ENCODE measurements at places on chromosomes 12 and 14.

GRCh38 chr12:80190001-80190400, 90.7 kb downstream of the OTOGL start:
- no peak for DNase-seq

DNA sequence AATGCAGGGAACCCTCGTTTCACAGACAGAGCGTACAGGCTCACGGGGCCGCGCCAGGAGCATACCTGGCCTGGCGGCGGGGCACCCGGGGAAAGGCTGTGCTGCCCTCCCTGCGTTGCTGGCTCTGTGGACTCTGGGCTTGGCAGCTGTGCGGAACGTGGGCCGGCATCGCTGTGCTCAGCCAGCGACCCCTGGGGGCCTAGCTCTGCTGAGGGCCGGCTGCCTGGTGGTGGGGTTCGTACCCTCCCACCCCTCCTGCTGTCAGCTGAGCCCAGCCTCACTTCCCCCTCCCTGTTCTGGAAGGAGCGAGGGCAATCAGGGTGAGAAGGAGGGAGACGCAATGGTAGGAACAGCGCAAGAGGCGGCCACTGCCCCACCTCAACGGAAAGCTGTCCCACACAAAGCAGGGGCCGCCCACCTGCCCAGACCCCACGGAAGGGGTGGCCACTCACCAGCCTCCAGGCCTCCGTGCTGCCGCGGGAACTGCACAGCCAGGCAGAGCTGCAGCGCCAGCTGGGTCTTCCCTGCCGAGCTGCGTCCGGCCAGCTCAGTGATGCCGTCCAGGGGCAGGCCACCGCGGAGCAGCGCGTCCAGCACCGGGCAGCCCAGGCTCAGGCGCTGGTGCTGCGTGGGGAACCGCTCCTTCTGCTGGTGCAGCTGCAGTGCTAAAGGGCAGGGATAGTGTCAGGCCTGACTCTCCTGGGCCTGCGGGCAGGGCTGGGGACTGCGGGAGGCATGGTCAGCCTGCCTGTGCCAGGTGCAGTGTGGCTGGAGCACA, 8.5 kb downstream of the XRCC3 start:
- DNase-seq: no peak

GRCh38 chr12:45477526-45477925, 252.0 kb upstream of the ARID2 start:
- no peak for DNase-seq

- DNase-seq: no peak
Measured at GRCh38 chr12:3533703-3534386, 42.8 kb downstream of the PRMT8 start.

GRCh38 chr12:67531051-67531450, 117.5 kb upstream of the DYRK2 start:
- no peak for DNase-seq

DNA sequence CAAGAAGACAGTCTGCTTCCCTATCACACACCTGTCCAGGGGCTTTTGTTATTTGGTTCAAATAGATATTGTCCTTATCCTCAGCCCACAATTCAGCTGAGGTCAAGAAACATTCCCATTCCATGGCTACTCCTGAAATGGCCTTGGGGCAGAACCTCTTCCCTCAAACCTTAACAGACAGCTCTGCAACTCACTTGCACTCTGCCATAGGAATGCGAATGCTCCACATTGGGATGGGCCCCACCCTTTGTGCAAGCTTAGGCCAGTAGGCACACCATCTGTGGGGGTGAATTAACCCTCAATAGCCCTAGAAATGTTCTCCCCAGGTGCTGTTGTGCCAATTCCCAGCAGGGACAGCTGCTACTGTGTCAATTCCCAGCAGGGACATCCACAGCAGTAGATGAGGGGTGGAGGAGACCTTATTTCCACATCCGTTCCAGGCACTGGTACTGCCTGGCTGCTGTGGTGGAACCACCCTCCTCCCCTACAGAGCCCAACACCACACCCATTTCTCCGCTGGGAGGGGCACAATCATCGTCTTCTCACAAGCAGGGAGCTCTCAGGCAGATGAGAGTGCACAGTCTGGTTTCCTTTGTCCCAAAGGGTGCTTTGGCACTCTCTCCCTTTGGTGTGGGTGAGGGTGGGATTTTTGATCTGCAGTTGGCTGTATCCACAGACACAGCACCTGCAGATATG, 42.3 kb upstream of the GLIPR1 start:
- peak; percentile 2 for DNase-seq

DNA sequence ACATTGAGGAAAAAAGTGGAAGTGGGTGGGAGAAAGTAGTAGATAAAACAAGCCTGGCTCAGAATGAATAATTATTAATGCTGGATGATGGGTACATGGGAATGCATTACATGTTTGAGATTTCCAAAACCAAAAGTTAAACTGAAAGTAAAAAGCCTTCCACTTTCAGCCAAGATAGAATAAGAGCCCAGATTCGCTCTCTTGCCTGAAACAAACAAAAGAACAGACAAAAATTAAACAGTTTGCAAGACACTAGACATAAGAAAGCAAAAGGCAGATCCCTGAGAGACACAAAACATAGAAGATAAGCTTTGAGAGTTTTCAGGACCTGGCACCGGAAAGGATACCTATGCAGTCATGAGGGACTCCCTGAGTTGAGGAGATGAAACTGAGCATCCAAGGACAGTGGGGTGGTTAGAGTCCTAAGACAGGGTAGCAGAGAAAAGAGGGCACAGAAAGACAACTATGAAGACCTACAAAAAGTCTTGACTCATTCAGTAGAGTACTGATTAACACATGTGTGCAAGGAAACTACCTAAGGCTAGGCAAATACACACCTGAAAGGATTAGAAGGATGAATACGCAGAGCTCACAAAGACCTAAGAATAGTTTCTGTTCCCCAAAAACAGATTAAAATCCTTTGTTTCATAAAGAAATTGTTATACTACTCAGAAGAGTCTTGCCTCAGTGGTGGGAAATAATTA, 54.1 kb downstream of the CEP83 start:
- DNase-seq: no peak

GRCh38 chr14:79552778-79553177, 658.5 kb downstream of the DIO2 start:
- DNase-seq: no peak

- DNase-seq: no peak
Measured at GRCh38 chr12:116142936-116143898, 134.3 kb downstream of the MED13L start.

- DNase-seq: no peak
Measured at GRCh38 chr14:88553886-88554456, 836 bp downstream of the PTPN21 start.

GRCh38 chr12:6534945-6535696, 804 bp downstream of the GAPDH start:
- peak; percentile 65 for DNase-seq

GRCh38 chr12:57522887-57523705, 472 bp downstream of the MBD6 start:
- no peak for DNase-seq

DNA sequence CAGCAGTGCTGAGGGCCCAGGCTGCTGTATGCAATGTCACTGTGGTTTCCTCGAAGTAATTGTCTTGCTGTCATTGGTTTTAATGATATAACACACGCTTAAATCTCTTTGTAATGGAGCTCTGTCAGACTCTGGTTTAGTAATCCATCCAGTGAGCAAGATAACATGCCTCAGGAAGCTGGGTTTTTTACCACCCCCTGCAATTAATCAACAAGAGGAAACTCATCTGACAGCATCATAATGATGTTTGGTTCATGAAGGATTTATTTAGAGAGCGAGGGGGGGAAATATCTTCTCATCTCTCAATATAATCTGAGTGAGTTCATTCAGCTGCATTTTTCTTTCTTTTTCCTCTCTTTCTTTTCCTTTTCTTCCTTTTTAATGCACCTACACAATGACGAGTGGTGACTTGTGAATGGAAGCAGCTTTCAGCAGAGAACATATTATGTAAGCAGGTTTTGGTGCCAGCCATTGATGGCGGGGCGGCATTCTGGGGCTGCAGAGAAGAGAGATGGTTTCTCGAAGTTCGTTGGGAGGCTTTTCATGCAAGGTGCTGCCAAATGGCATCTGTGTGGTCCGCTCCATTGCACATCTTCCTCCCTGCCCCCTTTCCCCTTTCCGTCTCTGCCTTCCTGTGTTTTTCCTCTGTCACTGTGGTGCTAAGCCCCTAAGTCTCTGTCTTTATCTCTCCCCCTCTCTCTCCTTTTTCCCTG, 6.7 kb downstream of the RPH3A start:
- no peak for DNase-seq

- no peak for DNase-seq
Measured at GRCh38 chr14:61671082-61671481, 24.2 kb upstream of the HIF1A start.

GRCh38 chr14:89032086-89032649, 207.7 kb downstream of the TTC8 start:
- DNase-seq: no peak

- DNase-seq: no peak
Measured at GRCh38 chr14:87067591-87067990, 925.4 kb downstream of the GALC start.

DNA sequence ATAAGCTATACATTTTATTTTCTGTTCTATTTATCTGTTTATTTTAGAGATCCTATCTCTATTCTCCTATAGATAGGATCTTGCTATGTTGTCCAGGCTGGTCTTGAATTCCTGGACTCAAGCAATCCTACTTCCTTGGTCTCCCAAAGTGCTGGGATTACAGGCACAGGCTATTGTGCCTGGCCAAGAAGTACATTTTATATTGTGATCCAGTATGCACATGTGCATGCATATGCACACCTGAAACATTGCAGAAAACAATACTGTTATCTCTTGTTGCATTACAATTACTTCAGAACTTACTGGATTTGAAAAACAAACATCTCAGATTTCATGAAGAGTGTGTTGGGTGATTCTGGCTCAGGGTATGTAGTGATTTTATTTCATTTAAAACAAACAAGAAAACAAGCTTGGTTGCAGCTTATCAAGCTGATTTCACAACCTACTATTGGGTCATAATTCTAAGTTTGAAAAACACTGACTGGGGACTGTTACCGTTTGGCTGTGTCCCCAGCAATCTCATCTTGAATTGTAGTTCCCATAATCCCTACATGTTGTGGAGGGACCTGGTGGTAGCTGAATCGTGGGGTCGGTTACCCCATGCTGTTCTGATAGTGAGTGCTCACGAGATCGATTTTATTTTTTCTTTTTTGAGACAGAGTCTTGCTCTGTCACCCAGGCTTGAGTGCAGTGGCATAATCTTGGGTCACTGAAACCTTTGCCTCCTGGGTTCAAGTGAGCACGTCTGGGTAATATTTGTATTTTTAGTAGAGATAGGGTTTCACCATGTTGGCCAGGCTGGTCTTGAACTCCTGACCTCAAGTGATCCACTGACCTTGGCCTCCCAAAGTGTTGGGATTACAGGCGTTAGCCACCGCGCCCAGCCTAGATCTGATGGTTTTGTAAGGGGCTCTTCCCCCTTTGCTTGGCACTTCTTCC, 31.3 kb downstream of the ERC1 start:
- no peak for DNase-seq

GRCh38 chr12:127260531-127260930, 1006.4 kb upstream of the TMEM132C start:
- no peak for DNase-seq

- peak; percentile 16 for DNase-seq
Measured at GRCh38 chr12:67647799-67648520, 585 bp upstream of the DYRK2 start.

- DNase-seq: no peak
Measured at GRCh38 chr12:1435456-1435855, 158.9 kb downstream of the FBXL14 start.

DNA sequence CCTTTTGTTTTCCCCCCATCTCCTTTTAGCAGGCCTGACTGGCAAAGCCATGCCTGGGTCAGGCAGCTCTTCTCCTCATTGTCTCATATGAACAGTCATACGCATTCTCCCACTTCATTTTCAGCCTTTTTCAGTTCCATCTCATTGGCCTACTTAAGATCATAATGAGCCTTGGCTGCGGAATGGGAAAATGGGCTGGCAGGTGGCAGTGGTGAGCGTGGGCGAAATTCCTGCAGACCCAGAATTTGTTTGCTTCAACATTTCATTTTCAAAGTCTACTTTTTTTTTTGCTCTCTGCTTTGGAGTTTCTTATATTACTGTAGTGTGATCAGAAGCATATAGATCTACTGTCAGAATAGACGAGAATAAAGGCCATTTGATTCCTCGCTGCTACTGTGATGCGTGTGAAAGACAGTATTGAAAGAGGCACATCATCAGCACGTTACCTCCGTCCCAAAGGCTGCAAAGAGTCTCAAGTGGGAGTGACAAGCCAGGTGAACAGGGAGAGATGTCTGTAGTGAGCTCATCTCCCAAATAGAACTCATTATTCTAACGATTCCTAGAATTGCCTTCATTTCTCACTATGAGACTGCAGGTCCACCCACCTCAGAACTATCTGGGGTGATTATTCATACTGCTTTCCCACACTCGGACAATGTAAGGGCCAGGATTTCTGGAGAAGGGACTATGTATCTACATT, 73.7 kb downstream of the TBK1 start:
- no peak for DNase-seq

- no peak for DNase-seq
Measured at GRCh38 chr12:62192903-62193250, 67.3 kb upstream of the USP15 start.

GRCh38 chr14:30991408-30991807, 34.0 kb upstream of the AP4S1 start:
- DNase-seq: no peak

- DNase-seq: no peak
Measured at GRCh38 chr14:51684760-51685159, 33.0 kb downstream of the FRMD6 start.

GRCh38 chr14:64675312-64675711, 28.9 kb upstream of the PLEKHG3 start:
- no peak for DNase-seq

DNA sequence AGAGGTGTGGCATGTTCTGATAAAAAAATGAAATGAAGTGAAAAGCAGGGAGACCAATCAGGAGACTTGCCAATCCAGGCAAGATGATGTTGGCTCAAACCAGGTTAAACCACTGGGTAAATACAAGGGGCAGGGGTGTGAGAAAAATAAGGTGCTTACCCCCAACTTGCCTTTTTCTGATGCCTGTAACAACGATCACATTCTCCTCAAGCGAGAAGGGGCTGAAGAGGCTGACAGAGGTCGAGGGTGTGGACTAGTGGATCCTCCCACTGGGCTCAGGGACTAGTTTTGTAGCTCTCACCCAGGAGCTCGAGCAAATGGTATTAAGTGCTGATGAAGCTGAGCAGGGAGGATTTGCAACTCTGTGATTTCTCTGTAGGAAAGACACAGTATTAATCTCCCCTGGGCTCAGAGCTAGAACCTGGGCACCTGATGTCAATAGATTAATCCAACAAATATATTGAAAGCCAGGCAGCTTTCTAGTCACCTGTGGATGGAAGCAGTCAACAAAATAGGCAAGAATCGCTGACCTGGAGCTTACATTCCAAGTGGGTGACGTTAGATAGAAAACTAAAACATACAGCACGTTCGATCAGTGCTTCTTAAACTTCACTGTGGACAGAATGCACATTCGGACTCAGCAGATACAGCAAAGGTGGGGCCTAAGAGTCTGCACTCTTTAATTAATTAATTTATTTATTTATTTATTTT, 15.2 kb upstream of the EAPP start:
- DNase-seq: no peak

DNA sequence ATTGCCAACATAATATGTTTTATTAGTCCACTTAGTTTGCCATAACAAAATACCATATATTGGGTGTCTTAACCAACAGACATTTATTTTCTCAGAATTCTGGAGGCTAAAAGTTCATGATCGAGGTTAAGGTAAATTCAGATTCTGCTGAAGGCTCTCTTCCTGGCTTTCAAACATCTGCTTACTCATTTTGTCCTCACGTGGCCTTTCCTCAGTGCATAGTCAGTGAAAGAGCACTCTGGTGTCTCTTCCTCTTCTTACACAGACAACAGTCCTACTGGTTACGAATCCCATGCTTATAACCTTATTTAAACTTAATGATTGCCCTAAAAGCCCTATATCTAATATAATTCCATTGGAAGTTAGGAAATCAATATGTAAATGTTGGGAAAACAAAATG, 479.7 kb downstream of the FSCB start:
- no peak for DNase-seq
